MCF 10A (cell line): ENCODE measurements at places on chromosomes 2 and 18. TPM values are rescaled to one million over a fixed set of nuclear protein-coding genes. Genes with fewer than 3 reads are reported as not detected.

Gene ZAP70
- total RNA-seq: not detected in 2 replicates

Gene TOGARAM2
- 0.16 TPM in 1 of 2 replicates, not detected in the other for total RNA-seq

Gene POTEC
- not detected in 2 replicates for total RNA-seq

Gene DHX57
- total RNA-seq: 17.9 and 21.3 TPM in 2 replicates

Gene GCG
- total RNA-seq: not detected in 2 replicates

Gene SMIM21
- not detected in 2 replicates for total RNA-seq

Gene SIX3
- not detected in 2 replicates for total RNA-seq

Gene AQP12A
- total RNA-seq: not detected in 2 replicates

Gene SCN1A
- total RNA-seq: not detected in 2 replicates

Gene DPP10
- total RNA-seq: not detected in 2 replicates

Gene PLEKHH2
- total RNA-seq: 0.93 and 1.2 TPM in 2 replicates

Gene CNGA3
- not detected in 2 replicates for total RNA-seq

Gene IDH1
- 50.2 and 122 TPM in 2 replicates for total RNA-seq

Gene POTEI
- total RNA-seq: not detected in 2 replicates

- DNase-seq: no peak
Measured at GRCh38 chr2:235897992-235898391, 270.2 kb downstream of the GBX2 start.

- peak; percentile 89 for DNase-seq
Measured at GRCh38 chr2:86703704-86704361, 16.3 kb upstream of the RMND5A start.

GRCh38 chr2:71560638-71561011 lies 107.3 kb downstream of the DYSF start:
- DNase-seq: no peak

GRCh38 chr2:94977826-94978225 lies 47.7 kb upstream of the MAL start:
- DNase-seq: no peak

DNA sequence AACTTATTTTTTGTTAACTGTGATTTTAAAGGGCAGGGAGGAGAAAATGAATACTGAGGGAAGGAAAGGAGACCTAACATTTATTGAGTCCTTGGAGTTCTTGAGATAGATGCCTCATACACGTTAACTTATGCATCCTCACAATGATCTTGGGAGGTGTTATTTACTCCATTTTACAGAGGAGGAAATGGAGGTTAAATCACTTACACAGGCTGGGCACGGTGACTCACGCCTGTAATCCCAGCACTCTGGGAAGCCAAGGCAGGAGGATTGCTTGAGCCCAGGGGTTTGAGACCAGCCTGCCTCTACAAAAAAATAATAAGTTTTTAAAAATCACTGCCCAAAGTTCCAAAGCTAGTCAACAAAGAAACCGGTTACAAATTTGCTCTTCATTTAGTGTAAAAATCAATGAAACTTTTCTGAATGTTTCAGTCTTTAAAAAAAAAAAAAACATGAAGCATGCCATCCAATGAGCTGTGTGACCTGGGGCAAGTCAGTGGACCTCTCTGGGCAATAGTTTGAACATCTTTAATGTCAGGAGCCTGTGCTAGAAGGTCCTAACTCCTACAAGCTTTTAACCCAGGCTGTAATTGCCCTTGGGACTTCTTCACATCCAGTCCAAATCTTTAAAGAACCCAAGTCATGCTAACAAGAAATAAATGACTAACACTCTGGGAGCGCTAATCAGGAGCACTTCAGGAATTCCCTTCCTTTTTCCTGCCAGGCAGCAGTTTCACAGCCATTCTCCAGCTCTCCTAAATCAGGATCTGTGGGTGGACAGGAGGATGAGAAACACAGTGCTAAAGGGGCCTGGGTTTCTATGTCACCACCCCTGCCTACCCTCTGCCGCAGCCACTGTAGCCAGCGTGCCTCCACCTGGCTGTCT lies 176.4 kb downstream of the TMEM247 start:
- no peak for DNase-seq

DNA sequence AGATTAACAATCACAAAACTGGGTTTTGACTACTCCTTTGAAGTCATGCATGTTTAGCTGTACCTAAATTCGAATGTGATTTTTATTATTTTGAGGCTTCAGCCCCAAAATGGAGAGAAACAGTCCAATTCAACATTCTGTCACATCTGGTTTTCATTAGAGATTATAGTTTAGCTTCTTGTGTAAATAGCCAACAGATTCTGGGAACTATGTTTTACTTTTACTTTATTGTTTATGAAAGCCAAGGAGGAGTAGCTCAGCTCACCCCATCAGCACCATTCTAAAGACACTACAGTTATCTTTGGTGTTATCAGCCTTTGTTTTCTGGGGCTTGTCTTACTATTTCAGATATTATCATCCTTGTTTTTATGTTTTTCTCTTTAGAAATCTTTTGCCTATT lies 465.0 kb upstream of the CWC22 start:
- DNase-seq: no peak

- DNase-seq: no peak
Measured at GRCh38 chr18:7609617-7610016, 42.5 kb downstream of the PTPRM start.

DNA sequence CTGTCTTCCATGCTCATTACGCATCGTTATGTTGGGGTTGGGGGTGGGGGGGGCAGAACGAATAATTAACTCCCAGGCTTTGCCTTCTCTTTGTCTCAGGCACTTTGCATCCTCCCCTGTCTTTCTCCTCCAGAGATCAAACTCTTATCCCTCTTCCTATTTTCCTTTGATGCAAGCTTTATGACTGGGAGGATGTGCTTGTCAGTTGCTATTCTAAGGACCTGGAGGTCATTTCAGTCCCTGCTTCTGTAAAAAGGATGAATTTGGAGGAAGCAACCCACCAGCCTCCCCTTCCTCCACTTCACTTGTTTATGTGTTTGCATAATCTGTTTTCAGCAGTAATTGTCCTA lies 87.5 kb downstream of the ZCCHC2 start:
- no peak for DNase-seq

DNA sequence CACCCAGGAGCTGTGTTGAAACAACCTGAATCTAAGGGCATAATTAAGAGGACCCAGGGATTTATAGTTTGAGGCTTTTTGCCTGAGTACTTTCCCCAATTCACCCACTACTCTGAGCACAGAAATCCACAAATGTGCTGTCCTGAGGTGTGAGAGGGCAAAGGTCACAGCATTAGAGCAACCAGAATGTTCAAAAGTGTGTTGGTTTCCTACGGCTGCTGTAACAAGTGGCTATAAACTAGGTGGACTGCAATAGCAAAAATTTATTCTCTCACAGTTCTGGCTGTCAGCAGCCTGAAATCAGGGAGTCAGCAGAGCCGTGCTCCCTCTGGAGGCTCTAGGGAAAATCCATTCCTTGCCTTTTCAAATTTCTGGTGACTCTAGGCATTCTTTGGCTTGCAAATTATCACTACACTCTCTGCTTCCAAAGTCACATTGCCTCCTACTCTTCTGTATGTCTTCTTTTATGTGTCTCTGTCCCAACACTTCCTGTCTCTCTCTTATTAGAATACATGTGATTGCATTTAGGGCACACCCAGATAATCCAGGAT lies 91.4 kb upstream of the TACR1 start:
- DNase-seq: peak; percentile 8

GRCh38 chr2:236131073-236131692 lies 37.0 kb downstream of the GBX2 start:
- DNase-seq: no peak

- peak; percentile 67 for DNase-seq
Measured at GRCh38 chr2:54657664-54658083, 65.8 kb upstream of the EML6 start.

DNA sequence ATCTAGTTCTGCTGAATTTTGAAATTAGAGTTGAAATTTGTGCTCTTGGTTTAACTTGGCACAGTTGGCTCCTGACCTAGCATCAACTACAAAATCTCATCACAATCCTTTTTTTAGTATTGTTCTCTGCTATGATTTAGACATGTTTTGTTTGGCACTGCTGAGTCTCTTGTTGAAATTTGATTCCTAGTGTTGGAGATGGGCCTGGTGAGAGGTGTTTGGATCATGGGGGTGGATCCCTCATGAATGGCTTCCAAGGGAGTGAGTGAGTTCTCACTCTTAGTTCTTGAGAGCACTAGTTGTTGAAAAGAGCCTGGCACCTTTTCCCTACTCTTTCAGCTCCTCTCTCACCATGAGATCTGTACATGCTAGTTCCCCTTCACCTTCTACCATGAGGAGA lies 605.6 kb upstream of the SLC39A10 start:
- DNase-seq: peak; percentile 87

DNA sequence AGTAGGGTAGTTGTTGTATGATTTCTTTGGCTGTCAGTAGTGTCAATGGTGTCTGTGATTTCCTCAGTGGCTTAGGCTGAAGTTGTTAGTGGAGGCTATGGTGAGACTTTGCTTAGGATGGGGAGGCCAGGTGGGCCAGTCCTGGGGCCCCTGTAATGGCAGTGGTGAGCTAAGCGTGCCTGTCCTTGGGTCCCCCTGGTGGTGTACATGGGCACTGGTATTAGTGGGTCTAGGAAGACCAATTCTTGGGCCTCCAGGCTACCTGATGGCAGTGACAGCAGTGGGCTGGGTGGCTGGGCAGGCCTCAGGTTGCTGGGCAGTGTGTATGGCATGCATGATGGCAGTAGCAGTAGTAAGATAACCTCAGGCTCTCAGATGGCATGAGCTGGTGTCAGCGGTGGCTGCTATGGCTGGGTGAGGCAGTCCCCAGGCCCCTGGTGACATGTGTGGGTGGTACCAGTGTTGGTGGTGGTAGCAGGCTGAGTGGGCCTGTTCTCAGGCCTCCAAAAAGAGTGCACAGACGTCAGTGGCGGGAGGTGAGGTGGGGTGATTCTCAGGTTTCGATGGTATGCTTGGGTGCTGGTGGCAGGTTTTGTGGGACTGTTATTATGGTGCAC lies 103.2 kb downstream of the KLHL14 start:
- no peak for DNase-seq

- no peak for DNase-seq
Measured at GRCh38 chr18:70366670-70367069, 77.8 kb downstream of the SOCS6 start.

- DNase-seq: no peak
Measured at GRCh38 chr2:237509905-237510304, 22.9 kb downstream of the MLPH start.

- DNase-seq: no peak
Measured at GRCh38 chr2:21268197-21268877, 144.6 kb downstream of the TDRD15 start.

GRCh38 chr2:152766928-152767327 lies 48.5 kb downstream of the ARL6IP6 start:
- peak; percentile 38 for DNase-seq

GRCh38 chr18:22641958-22642357 lies 224.2 kb upstream of the CTAGE1 start:
- no peak for DNase-seq

DNA sequence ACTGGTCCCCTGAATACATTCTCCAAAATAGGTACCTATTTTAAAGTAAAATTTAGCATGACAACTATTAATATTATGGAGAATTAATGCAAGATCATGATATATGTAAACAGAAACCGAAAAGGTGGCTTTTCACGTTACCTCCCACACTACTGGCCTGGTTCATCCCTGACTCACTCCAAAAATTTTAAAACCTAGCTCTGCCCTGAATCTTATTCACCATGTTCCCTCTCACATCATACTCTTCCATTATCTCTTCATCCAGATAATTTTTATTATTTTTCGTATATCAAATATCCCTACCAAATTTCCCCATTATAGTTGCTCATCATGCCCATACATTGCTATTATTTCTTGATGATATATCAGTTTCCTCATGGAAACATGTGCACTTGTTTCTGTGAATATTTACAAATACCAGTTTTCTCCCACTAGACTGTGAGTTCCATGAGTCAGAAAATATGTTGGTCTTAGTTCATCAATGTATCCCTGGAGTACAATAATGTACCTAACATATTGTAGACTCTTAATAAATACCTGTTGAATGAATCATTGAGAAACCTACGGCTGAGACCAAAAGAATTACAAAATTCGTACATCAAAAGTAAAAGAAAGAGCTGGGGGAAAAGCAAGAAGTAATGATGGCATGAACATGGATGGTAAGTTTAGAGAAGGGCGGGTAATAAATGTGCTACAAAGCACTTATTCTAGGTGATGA lies 360.1 kb upstream of the CHAC2 start:
- DNase-seq: peak; percentile 47

DNA sequence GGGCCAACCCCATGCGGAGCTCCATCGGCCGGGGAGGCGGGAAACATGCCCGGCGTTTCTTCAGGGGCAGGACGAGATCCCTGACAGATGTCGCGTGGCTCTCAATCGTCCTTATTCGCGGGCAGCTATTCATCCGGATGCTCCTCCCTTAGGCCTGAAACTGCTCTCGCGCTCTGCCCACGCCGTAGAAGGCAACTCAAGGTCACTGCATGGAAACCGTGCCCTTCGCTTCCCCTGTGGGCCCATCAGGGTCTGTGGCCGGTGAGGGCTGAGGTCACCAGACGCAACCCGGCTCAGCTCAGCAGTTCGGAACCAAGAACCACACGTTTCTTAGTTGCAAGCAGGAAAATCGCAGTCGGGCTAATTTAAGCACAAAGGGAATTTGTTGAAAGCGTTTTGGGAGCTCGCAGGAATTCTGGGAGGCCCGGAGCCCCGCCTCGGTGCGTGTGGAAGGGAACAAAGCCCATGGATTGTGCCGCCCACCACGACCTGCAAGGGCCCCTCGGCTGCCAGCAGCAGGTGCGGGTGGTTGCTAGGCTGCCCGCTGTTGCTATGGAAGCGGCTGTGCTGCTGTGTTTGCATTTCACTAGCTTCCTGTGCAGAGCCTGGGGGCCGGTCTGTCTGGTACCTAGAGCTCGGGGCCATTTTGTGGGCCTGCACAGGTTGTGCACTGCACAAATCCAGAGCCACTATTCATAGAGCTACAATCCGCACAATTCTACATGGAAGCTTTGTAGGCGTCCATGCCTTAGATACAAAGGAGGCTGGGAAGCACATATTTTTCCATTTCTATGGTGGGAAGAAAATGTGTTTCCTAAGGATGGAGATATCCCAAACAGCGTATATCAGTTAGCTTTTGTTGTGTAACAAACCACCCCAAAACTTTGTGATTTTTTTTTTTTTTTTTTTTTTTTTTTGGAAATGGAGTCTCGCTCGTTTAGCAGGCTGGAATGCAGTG lies 6.0 kb upstream of the ALLC start:
- DNase-seq: no peak

DNA sequence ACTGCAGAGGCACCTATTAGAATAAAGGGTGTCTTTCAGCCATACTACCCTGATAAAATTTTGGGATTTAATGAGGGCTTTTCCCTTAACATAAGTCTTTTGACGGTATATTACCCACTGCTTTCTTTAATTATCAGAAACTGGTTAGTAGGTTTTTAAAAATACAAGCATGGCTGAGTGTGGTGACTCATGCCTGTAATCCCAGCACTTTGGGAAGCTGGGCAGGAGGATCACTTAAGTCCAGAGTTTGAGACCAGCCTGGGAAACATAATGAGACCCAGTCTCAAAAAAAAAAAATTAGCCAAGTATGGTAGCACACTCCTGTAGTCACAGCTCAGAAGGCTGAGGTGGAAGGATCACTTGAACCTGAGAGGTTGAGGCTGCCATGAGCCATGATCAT lies 16.1 kb downstream of the CPSF3 start:
- DNase-seq: no peak
